ENCODE measurements at places on chromosomes 3 and 15.

- no peak for DNase-seq
Measured at GRCh38 chr15:76328958-76329357, 7.6 kb upstream of the ISL2 start.

DNA sequence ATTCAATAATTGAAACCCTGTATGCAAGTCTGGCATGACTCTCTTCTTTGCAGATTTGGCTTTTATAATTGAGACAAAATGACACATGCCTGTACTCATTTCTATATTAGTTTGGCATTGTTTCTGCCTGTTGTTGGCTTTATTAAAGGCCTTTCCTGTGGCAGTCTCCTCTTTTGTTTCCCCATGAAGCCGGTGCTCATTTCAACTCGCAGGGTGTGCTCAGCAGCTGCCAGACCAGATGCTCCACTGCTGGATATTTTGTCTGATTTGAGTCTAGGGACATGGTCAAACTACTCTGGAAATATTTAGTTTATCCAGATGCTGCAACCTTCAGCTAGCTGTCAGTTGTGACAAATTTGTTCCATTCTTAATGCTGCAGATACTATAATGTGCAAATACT, 445.3 kb downstream of the NAALADL2 start:
- DNase-seq, result no peak

- no peak for DNase-seq
Measured at GRCh38 chr15:28006116-28006905, 92.8 kb downstream of the OCA2 start.

DNA sequence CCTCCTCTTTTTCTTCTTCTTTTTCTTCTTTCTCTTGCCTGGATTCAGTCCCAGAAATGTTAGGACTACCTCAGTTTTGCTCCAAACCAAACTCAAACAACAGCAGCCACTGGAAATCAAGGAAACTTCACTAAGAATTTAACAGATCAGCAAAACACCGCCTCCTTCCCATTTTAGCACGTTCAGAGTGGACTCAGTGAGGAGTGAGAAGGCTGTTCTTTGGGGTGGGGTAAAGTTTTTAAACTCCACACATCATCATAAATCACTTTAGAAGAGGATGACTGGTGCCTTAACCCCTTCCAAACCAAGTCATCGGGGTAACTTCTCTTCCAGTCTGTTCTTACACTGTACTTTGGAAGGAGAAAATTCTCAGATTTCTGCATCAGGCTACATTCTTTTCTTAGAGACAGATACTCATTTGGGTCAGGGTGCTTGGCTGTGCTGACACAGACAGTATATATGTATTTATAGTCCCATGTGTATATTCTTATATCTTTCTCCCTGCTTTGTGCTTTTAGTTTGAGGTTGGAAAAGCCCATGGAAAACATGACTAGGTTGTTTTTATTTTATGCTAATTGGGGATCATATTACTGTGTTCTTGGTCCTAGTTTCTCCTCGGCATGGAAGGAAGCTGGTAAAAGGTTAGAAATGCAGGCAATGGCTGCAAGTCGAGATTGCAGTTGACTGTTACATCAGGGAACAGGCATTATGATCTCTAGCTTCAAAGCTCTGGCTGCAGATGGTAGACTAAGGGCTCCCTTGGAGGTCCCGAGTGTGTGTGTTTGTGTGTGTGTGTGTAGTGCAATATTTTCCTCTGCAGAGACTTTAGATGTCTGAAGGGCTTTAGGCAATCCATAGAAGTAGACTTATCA, at the start of gene CCDC80:
CCDC80 (minus strand) TSS at position 214 of the 872 bp plus-strand sequence. CDS start 1,238 bp downstream, outside the sequence.
- DNase-seq, result no peak

- no peak for DNase-seq
Measured at GRCh38 chr3:79047581-79047980, 720.2 kb downstream of the ROBO1 start.

GRCh38 chr3:42405857-42406256, 4.6 kb downstream of the LYZL4 start:
- DNase-seq, result no peak

GRCh38 chr3:176208283-176208682, 989.0 kb downstream of the TBL1XR1 start:
- no peak for DNase-seq

DNA sequence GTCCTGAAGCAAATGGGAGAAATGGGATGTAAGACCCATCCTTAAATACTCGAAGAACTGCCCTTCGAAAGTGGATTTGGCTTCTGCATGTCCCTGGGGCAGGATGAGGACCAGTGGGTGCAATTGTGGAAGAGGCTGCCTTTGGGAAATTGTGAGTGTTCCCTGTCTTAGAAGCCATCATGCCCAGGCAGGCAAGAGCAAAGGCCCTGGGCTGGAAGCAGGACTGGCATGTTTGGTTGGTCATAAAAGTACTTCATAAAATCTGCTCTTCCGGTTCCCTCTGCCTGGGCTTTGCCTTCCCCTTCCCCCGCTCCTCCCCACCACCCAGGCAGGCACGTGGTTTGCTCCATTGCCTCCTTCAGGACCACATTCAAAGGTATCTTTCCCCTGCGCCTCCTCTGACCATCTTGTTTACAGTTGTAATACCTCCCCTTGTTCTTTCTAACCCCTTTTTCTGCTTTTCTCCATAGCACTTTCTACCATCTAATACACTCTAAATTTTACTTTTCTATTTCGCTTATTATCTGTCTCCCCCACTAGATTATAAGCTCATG, 8.3 kb downstream of the MINAR1 start:
- no peak for DNase-seq

DNA sequence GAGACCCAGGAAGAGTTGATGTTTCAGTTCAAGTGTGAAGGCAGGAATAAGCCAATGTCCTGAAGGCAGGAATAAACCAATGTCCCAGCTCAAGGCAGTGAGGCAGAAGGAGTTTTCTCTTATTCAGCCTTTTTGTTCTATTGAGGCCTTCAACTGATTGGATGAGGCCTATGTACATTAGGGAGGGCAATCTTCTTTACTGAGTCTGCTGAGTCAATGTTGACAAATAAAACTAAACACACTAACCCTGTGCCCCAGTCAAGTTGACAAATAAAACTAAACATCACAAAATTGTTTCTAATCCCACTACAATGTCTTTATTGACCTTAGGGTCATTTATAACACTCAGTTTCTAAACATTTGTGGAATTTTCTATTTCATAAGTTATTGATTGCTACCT, 100.0 kb downstream of the CACNA2D3 start:
- no peak for DNase-seq

- no peak for DNase-seq
Measured at GRCh38 chr3:110856916-110857315, 214.7 kb upstream of the NECTIN3 start.

GRCh38 chr3:41338276-41338675, 139.0 kb downstream of the CTNNB1 start:
- no peak for DNase-seq

DNA sequence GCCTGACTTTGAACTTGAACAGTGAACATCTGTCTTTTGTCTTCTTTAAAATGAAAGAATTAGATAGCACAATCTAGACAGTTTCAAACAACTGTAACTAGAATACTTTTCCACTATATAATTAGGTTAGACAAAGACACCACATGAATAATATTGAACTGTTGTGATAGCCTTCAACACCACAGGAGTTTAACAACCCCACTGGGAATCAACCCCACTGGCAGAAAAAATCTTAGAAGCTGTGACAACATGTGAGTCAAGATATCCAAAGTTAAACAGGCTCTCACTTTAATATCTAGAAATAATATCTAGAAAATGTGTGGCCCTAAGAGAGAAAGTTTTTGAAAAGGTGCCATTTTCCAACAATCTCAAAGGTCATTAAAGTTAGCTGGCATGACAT, 64.4 kb upstream of the PRICKLE2 start:
- no peak for DNase-seq

DNA sequence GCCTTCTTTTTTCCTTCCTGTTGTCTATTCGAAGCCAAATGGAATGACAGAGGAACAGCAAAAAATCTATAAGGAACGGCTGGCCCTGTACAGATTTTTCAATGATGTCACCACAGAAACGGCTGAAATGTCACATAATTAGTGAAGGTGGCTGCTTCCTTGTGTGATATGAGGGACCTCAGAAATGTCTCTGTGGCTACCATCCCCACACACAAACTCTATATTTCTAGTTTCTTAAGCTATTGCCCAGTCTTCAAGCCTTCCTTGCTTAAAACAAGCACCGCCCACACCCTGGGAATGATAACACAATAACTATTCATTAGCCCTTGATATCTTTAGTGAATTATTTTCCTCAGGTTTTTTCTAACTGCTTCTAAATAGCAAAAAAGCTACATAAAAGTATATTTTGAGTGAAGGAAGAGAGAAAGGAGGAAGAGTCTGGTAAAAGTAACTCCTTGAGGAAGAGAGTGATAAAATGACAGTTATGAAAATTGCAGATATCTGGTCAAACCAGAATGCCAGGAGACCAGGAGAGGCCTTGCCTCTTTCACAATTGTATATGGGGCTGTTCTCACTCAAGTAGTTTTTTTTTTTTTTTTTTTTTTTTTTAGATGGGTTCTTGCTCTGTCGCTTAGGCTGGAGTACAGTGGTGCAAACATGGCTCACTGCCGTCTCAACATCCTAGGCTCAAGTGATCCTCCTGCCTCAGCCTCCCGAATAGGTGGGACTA, 38.7 kb downstream of the FMN1 start:
- no peak for DNase-seq

- no peak for DNase-seq
Measured at GRCh38 chr3:119613201-119613600, 15.5 kb downstream of the PLA1A start.

DNA sequence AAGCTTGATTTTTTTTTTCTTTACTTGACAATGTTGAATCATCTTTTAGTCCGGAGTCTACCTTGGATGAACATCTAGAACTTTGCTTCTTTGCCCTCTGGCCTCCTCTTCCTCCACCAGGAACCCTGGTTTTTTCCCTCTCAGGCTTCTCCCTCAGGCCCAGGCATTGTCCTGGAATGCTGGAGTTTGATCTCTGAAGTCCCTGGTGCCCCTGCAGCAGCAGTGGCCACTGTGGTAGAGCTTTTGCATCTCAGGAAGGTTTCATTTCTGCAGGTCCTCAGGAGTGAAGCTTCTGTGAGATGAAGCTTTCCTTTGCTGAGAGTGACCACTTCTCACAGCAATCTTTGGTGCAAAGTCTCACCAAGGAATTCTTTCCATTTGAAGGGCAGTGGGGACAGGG, 39.0 kb upstream of the NEDD4 start:
- DNase-seq, result no peak

- DNase-seq, result no peak
Measured at GRCh38 chr3:40679290-40679689, 154.5 kb downstream of the ZNF621 start.

DNA sequence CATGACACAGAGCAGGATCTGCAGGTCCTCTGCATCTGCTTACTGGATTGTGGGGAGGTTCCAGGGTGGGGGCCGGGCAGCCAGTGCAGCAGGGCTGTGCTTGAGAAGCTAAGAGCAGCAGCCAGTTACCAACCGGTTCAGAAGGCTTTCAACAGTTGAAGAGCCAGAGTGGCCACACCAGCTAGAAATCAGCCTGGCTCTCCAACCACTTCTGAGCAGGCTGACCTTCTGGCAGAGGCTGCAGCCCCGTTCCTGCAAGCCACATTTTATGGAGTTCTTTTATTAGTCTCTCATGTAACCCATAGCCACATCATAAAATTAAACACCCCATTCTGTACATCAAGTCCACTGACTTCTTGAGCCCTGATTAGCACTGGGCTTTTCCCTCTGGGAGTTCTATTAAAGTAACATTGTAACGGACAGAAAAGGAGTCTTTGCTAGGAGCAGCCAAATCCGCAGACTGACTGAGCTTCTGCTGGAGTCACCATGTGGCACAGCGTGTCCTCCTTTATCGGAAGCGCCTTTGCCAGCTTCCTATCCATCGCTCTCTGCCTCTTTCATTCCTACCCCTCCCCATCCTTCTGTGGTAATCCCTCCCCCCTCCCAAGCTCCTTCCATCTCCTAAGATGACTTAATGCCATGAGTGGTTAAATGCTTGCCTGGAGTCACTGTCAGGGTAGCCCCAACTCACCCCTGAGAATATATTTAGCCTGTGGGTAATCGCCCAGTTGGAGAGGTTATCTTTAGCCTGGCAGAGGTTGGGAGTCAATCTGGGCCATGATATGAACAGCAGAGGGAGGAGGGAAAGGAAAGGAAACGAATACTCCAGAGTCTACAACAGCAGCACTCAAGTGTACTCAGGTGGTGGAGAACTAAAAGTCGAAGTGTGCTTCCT, 138.5 kb upstream of the HES1 start:
- DNase-seq, result no peak

GRCh38 chr3:182644790-182645433, 148.4 kb upstream of the ATP11B start:
- no peak for DNase-seq

DNA sequence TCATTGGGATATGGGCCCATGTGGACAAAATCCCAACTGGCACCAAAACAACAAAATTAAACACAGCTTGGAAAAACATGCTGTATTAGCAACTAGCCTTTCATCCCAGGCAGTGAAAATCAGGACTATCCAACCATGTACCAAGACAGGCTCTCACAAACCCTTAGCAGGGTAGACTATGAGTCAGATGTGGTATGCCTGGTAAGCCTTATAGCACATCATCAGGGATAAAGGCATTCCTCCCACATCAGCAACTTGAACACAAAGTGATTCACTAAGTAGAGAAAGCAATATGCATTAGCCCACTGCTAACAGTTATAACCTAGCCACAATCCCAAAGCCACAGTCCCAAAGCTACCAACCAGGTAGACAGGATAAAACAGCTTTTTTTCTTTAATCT, 8.0 kb downstream of the CEP152 start:
- no peak for DNase-seq

DNA sequence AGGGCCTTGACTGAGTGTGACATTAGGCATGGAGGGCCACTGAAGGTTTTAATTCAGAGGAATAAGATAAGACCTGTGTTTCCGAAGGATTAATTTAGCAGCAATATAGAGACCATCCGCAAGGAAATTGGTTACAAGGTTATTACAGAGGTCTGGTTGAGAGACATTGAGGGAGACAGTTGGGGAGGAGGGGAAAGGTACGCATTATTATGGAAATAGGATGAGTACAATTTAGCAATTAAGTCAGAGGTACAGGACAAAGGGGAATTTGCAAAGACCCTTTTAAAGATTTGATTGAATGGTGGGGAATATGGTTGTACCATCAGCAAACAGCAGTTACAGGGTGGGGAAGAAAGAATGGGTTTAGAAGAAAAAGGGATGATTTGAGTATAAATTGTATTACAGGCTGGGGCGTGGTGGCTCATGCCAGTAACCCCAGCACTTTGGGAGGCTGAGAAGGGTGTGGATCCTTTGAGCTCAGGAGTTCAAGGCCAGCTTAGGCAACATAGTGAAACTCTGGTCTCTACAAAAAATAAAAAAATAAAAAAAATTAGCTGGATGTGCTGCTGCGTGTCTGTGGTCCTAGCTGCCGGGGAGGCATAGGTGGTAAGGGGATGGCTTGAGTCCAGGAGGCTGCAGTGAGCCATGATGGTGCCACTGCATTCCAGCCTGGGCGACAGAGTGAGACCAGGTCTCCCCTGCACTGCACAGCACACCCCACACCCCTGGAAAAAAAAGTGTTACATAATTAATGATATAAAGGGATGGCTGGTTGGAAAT, 11.3 kb downstream of the ARL8B start:
- no peak for DNase-seq

- no peak for DNase-seq
Measured at GRCh38 chr3:128173200-128173599, 19.9 kb downstream of the EEFSEC start.

Measured in activated naive CD4-positive, alpha-beta T cell treated with anti-CD3 and anti-CD28 coated beads, Interleukin-2, amount 50 U/mL, for 72 hours (primary cell).